Prostate gland (tissue), 2 donors: ENCODE measurements at places on chromosomes 1 and 21.

DNA sequence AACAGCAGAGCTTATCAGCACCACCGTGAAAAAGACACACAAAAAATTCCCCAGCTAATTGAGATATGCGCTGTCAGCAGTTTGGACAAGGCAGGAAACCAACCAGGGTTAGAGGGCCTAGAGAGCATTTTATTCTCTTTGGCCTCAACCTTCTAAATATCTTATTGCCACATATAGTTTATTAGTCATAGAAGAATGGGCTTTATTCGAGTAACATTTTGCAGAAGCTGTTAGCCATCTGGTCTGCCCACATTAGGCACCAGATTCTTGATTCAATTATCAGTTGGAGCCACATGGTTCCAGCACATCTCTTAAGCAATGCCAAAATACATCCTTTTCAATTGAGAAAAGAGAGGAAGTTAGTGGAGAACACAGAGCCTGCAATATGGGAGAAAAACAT, 109.9 kb upstream of the CXADR start:
- DNase-seq = no peak

DNA sequence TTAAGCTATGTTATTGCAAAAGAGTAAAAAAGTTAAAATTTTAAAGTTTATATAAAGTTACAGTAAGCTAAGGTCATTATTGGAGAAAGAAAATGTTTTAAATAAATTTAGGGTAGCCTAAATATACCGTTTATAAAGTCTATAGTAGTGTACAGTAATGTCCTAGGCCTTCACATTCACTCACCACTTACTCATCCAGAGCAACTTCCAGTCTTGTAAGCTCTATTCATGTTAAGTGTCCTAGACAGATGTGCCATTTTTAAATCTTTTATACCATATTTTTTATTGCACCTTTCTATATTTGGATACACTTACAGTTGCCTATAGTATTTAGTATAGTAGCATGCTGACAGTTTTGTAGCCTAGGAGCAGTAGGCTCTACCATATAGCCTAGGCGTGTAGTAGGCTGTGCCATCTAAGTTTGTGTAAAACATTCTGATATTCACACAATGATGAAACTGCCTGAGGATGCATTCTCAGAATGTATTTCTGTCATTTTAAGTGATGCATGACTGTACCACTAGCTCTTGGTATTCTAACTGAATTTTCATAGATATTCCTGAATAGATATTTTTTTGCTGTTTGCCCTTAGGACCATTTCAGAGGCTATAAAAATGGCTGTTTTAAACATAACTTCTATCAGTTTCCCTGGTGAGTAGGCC, 26.8 kb downstream of the PPP2R5A start:
- no peak for DNase-seq

DNA sequence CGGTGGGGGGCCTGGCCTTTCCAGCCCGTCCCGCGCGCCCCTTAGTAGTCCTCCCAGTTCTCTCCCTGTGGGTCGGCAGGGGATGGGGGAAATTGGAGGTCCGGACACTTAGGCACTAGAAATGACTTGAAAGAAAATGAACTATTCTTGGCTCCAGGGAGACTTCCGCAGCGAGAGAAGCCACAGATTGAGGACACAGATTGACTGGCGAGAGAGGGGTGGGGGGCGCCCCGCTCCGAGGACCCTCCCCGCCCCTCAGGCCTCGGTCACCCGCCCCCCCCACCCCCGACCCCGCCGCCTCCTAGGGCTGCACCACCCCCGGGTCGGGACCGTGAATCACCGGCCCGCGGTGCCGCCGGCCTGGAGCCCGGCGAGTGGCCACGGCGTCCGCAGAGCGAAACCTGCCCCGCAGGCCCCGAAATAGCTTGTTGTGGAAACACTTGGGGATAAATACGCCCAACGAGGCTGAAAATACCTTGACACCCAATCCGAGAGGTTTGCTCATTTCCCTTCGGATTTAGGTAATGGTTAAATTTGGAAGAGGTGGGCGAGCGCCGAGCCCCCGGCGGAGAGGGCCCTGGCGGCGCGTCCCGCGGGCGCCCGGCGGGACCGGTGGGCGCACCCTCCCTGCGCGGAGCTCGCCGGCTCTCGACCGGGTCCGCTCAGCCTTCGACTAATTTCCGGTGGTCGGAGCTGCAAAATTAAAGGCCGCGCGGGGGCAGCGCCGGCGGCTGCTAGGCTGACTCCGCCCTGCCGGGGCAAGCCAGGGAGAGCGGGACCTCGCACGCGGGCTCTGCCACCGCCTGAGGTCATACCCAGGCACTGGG, at the start of gene GFI1:
GFI1 (minus strand) TSS at position 675 of the 827 bp plus-strand sequence. CDS start 3,438 bp downstream, outside the sequence.
- no peak for DNase-seq

GRCh38 chr1:213008564-213008963, 7.1 kb downstream of the ANGEL2 start:
- no peak for DNase-seq
